Head of caudate nucleus (tissue), 42 donors: ENCODE measurements at places on chromosomes 2 and 18.

GRCh38 chr2:162403884-162404283, 60.0 kb downstream of the GCA start:
- no peak for DNase-seq

GRCh38 chr2:174376967-174377366, 18.6 kb upstream of the SCRN3 start:
- no peak for DNase-seq

DNA sequence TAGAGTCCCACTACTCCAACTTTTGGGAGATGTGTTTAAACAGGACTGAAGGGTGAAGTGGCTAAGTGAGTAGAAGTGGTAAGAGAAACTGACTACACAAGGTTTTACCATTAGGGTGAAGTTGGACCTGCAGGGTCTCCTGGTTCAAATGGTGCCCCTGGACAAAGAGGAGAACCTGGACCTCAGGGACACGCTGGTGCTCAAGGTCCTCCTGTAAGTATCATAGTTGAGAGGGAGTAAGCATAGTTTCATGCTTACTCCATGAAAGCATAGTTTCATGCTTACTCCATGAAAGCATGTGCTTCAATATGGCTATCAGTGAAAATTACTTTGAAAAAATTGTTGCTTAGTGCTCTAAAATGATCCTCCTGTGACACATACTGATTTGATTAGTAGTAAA, 19.1 kb downstream of the COL3A1 start:
- DNase-seq, result no peak

GRCh38 chr18:3454365-3455089, 4.6 kb downstream of the TGIF1 start:
- peak; percentile 46 for DNase-seq

- no peak for DNase-seq
Observed at GRCh38 chr2:18475884-18476283, 84.6 kb downstream of the RDH14 start.

DNA sequence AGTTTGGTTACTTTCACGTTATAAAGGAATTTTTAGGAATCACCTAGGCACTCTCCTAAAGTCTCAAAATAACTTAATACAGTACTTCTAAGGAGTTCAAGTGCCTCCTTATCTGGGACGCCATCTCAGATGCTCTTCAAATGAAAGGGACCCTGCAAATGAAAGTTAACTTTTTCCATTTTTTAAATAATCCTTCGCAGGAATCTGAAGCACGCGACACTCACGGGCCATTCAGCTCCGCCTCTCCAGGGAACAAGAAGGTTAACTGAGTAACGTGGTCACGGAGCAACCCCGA, 537 bp upstream of the ZC3H15 start:
- DNase-seq, result no peak

DNA sequence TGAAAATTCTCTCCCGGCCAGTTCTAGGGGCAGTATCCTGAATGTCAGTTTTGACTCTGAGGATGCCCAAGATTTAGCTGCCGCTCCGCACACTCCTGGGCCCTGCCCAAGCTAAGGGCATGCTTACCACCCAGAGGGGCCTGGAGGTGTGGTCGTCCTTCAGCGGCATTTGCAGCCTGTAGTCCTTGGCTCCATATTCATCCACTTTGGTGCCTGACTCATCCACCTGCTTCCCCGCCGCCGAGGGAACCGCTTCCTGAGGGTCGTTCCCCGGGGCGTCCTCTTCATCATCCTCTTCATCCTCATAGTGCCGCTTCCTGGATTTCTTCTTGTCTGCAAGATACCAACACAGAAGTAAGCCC, 577 bp downstream of the ERCC3 start:
- DNase-seq, result no peak

DNA sequence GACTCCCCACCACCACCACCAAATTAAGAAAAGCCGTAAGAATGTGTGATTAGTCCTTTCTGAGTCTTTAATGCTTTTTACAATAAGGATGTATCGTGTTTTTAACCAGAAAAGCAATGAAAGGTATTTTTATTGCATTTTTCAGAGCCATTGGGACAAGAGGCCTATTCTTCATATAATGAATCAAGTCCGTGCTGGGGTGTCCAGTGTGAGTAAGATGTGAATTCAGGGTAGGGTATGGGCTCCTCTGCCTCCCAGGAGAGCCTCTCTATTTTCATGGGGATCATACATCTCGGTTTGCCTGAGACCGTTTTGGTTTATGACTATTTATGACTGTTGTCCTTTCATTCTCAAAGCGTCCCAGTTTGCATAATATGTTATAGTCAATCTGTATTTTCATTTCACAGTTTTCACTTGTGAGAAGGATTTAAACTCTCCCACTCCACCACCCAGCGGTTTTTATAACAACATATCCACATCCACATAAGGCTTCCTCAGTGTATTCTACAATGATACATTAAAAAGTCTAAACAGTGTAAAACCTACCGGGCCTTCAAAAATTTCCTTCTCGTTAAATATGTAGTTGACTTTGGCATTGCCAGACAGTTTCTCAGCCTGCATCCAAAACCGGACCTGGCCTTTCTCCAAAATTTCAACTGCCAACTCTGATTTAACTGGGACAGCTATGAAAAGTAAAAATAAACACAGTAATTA, 80.8 kb upstream of the LPIN2 start:
- no peak for DNase-seq

DNA sequence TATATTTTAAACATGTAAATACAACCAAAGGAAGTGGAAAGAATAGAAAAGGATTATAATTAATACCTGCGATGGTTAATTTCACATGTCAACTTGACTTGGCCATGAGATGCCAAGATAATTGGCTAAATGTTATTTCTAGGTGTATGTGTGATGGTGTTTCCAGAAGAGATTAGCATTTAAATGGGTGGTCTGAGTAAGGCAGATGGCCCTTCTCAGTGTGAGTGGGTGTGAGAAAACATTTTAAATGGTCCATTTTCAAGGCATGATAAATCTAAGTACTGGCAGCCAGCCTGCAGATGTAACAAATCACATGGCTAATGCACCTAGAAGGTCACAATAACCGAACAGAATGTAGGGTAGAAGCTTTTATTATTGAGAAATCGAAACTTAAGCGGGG, 99.6 kb upstream of the CDH7 start:
- no peak for DNase-seq

GRCh38 chr18:25171334-25171733, 180.6 kb downstream of the ZNF521 start:
- no peak for DNase-seq

DNA sequence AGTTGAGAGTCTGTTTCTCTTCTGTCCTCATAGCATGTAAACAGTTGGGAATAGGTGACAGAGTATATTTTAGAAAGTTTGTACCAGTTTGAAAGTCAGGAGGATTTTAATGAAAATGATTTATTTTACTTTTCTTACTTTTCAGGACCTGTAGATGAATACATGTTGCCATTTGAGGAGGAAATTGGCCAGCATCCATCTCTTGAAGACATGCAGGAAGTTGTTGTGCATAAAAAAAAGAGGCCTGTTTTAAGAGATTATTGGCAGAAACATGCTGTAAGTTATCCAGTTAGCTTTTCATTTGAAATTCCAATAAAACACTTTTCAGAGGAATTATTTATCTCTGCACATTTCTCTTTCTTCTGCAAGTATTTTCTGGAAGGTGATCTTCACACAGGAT, 81.1 kb downstream of the ACVR2A start:
- DNase-seq, result no peak

GRCh38 chr2:234357666-234358065, 139.2 kb downstream of the ARL4C start:
- DNase-seq, result no peak

GRCh38 chr2:6944555-6944954, 27.3 kb downstream of the RNF144A start:
- DNase-seq, result no peak
